ENCODE measurements at places on chromosomes 3 and 15.

GRCh38 chr15:69685512-69686452 lies 233.2 kb downstream of the RPLP1 start:
- DNase-seq = no peak

DNA sequence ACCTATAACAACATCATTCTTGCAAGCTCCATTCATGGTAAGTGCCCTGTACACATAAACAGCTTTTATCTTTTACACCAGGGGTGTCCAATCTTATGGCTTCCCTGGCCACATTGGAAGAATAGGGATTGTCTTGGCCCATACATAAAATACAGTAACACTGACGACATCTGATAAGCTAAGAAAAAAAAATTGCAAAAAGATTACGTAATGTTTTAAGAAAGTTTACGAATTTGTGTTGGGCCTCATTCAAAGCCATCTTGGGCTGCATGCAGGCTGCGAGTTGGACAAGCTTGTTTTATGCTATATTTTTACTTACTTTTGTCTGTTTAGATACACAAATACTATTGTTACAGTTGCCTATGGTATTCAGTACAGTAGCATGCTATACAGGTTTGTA lies 31.6 kb downstream of the ZNF654 start:
- no peak for DNase-seq

DNA sequence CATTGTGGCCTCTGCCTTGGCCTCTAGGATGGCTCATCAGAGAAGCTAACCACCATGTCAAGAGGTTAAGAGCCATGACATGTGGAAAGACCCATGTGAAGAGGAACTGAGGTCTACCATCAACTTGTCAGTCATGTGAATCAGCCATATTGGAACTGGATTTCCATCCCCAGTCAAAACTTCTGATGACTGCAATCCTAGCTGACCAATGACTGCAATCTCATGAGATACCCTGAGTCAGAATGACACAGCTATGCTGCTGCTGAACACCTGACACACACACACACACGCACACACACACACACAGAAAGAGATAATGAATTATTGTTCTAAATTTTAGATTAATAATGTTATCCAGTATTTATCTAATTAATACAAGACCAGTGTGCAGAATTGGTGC lies 337.5 kb upstream of the LMCD1 start:
- no peak for DNase-seq

DNA sequence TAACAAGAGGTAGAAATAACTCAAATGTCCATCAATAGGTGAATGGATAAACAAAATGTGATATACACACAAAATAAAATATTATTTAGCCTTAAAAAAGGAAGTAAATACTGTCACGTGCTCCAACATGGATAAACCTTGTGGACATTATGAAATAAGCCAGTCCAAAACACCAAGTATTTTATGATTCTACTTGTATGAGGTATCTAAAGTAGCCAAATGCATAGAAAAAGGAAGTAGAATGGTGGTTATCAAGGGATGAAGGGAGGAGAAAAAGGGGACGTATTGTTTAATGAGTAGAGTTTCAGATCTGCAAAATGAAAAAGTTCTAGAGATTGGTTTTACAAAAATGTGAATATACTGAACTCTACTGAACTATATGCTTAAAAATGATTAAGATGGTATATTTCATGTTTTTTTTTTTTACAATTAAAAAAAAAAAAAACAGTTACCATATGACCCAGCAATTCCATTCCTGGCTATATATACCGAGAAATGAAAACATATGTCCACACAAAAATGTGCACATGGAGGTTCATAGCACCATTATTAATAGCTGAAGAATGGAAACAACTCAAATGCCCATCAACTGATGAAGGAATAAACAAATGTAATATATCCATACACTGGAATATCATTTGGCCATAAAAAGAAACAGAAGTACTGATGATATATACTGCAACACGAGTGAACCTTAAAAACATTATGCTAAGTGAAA lies 29.1 kb upstream of the MAP6D1 start:
- no peak for DNase-seq

- no peak for DNase-seq
Measured at GRCh38 chr15:79065706-79066376, 24.7 kb downstream of the RASGRF1 start.

- DNase-seq = no peak
Measured at GRCh38 chr3:109784852-109785631, 447.7 kb upstream of the DPPA4 start.

GRCh38 chr3:71718072-71718471 lies 7.1 kb downstream of the EIF4E3 start:
- no peak for DNase-seq

- no peak for DNase-seq
Measured at GRCh38 chr3:59286791-59287531, 237.1 kb upstream of the CFAP20DC start.

All from GM12892 (cell line).